Naive thymus-derived CD4-positive, alpha-beta T cell (primary cell): ENCODE measurements at places on chromosomes 7 and 10.

- DNase-seq: no peak
These were observed 142.2 kb downstream of the C10orf105 start for GRCh38 chr10:71577345-71577744.

GRCh38 chr7:36474283-36475010, 84.8 kb downstream of the ANLN start:
- DNase-seq: no peak

- DNase-seq: no peak
These were observed 34.5 kb downstream of the GLCCI1 start for GRCh38 chr7:8003077-8003476.

- DNase-seq: no peak
These were observed 36.8 kb downstream of the AKR1C8 start for GRCh38 chr10:5147981-5148677.

DNA sequence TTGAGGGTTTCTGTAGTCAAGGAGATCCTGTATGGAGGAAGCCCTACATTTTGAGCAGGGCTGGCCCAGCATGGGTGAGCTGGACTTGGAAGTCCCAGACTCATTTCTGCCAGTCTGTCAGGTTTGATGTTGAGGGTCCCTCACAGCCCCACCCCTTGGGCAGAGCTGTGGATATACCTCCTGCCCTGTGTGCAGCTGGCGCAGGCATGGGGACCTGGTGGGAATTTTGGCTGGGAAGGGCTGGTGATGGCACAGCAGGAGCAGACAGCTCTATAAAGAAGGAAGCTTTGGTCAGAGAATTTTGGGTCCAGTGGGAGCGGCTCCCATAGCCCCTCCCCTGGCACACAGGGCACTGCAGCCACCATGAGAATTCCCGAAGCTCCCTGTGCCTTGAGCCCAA, 482.6 kb downstream of the RPS24 start:
- no peak for DNase-seq

GRCh38 chr10:59631237-59631636, 78.4 kb downstream of the SLC16A9 start:
- no peak for DNase-seq

DNA sequence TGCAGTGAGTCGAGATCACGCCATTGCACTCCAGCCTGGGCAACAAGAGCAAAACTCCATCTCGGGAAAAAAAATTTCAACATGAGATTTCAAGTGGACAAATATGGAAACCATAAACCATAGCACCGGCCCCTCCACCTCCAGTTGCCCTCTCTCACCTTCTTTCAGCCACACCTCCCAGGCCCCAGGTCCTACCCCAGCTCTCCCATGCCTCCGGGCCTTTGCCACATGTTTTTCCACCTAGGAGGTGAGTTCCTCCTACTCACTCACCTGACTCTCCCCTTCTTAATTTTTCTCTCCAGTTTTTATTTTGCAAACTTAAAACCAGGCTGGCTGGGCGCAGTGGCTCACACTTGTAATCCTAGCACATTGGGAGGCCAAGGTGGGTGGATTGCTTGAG, 13.7 kb upstream of the CLDN4 start:
- no peak for DNase-seq

DNA sequence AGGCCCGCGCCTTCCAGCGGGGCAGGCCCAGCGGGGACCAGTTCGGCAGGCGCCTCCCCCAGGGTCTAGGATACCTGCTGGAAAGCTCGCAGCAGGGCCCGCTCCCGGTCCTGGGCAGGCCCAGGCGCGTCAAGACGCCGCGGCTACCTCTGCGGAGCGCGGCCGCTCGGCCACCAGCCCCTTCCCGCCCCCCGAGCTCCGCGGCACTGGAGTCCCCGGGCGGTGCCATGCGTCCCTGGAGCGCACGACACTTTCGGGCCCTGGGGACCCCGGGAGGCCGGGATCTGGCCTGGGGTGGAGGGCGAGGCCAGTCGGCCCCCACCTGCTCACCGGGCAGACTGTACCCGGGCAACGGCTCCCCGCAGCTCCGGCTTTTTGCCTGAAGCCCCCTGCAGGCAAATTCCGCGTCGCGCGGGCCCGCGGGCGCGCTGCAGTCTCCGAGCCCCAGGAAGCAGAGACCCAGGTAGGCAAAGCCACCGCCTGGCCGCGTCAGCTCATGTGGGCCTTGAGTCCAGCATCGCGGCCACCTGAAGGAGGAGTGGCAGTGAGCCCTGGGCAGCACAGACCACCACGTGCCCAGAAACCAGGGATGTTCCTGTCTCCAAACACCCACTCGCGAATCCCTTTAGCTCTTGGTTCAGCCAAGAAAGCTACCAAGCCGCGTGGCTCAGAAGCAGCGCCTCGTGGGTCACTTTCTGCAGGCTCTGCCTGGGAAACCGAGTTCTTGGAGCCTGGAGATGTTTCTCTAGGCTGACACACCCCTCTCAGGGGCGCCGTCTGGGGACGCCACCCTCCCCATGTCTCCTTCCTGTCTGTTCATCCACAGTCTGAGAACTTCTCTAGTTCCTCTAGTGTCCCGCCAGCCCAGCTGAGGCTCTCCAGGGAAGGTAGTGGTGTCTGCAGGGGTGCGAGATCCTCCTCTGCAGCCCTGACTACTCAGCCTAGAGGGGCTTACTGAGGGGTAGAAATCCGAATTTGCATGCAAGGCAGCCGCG, 46.1 kb upstream of the APBB1IP start:
- DNase-seq: no peak

GRCh38 chr10:126247446-126247975, 140.8 kb downstream of the ADAM12 start:
- no peak for DNase-seq

DNA sequence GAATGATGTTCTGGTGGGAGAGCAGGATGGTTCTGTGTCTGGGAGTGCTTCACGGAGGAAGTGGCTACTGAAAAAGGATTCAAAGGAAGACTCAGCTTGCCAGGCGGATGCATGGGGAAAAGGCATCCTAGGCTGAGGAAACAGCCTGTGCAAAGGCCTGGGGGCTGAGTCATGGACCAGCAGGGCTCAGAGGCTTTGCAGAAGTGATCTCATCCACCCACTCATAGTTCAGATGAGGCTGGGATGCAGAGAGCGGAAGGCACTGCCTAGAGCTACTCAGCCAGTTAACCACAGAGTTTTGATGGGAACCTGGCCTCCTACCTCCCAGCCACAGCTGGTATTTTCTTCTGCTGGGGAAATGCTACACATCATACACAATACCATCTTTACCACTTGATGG, 15.8 kb upstream of the ADAMTS14 start:
- DNase-seq: no peak

DNA sequence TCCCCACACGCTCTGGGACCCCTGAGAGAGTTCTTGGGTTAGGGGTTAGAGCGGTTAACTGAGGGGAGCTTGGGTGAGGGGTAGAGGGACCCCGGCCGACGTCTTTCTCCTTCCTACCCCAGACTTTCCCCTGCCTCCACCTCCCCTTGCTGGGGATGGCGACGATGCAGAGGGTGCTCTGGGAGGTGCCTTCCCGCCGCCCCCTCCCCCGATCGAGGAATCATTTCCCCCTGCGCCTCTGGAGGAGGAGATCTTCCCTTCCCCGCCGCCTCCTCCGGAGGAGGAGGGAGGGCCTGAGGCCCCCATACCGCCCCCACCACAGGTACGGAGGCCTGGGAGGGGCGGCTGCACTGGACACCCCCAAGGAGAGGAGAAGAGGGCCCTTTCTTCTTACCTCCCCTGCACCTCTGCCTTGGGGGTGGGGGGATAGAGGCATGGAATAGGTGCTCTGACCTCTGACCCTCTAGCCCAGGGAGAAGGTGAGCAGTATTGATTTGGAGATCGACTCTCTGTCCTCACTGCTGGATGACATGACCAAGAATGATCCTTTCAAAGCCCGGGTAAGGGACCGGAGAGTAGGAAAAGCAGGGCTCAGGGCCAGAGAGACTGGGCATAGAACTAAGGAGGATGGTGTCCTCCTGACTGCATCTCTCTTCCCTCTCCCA, 1.1 kb downstream of the ZYX start:
- DNase-seq: no peak

GRCh38 chr7:31679574-31680305, 7.3 kb upstream of the PPP1R17 start:
- DNase-seq: no peak

GRCh38 chr7:142856565-142857245, 1.8 kb downstream of the EPHB6 start:
- DNase-seq: no peak

DNA sequence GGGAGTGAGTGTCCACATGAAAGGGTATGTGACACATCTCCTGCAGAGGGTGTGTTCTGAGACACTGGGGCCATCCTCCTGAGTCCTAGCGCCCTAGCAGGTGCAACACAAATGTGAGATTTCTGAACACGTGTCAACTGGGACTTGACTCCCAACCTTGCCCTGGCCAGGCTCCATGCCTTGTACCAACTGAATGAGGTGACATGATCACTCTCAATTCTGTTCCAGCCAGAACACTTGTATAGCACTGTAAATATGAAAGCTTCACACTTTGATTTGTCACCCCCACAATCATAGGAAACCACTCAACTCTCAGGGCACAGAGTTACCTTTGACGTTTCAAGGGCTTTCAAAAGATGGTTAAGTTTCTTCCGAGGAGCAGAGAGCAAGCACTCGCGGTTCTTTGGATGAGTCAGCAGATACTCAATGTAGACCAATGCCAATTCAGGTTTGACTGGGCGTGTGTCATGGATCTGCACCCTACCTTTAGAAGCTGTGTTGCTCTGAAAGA, 48.6 kb downstream of the NCAPG2 start:
- no peak for DNase-seq

- no peak for DNase-seq
These were observed 559.2 kb downstream of the PTPRN2 start for GRCh38 chr7:158028290-158028941.

DNA sequence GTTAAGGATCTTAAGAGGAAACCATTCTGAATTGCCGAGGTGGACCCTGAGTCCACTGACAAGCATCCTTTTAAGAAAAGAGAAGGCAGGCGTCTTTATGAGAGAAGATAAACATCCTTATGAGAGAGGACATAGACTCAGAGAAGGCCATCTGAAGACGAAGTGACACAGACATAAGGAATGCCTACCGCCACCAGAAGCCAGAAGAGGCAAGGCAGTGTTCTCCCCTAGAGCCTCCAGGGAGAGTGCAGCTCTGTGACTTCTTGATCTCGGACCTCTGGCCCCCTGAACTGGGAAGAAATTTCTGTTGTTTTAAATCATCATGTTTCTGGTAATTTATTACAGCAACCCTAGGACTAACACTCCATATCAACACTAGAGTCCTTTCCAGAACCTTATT, 25.2 kb upstream of the ING3 start:
- no peak for DNase-seq

DNA sequence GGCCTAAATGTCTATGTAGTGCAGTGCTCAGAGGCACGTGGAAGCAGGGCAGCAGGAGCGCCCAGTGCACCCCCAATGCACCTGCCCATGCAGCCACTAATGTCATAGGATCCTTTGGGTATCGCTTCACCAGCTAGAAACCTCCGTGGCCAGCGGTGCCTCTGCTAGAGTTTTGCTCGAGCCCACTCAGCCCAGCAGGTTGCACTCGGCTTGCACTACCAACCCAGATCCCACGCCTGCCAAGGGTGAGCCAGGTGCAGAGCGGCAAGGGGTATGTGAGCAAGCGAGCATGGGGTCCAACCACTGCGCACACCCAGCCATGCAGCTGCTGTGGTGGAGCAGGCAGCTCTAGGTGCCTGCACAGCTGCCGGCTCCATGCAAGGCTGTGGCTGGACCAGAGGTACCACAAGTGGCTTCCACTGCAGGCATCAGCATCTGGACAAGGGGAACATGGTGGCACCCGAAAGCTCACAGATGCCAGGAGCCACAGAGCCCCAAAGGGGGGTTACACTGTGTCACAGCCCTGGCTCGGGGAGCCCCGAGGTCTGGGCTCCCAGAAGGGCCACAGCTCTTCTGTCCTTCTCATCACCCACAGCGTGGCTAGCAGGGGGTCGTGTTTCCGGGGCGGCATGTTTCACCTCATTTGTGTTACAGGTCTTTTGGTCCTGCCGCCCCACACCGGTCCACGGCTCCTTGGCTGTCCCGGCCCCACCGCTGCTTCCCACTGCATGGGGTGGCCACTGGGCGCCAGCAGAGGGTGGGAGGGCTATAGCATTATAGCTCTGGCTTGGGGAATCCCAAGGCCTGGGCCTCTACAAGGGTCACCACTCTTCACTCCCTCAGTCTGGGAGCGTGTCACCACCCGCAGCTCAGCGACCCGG, 2.3 kb upstream of the NCAPG2 start:
- DNase-seq: no peak

DNA sequence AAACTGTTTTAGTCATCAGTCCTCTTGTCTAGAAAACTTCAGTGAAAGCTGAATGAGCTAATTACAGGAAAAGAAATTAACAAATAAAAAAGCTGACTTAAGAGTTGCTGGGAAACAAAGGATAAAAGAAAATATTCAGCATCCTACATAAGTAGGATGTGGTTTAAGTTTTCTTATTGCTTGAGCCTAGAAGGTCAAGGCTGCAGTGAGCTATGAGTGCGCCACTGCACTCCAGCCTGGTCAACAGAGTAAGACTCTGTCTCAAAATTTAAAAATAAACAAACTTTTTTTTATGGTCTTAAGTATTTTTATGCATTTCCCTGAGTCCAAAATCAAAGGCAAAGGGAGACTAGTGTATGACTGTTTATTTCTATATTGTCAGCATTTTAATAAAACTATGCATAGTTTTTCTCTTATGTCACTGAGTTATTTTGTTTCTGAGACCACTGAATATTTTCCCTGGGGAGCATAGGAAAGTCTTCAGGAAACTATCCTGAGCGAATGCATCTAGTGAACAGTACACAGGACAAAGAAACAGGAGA, 40.0 kb upstream of the LRRN3 start:
- DNase-seq: no peak

DNA sequence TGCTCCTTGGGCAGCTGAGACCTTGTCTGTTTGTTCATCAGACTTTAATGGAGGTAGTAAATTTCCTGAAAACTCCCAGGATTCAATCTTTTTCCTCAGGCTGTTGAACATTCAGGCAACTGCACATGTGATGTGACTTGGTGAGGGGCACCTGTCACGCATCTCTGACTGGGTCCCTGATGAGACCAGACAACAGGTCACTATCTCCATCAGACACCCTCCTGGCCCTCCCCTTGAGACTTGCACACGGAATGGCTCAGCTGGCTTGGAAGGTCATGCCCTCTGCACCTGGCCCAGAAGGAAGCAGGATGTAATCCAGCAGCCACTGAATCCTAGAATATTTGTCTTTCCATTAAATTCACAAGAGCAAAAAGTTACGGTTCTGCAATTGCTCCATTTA, 15.9 kb downstream of the AQP1 start:
- no peak for DNase-seq

- DNase-seq: no peak
These were observed 16.5 kb downstream of the CDC123 start for GRCh38 chr10:12212454-12212853.

- DNase-seq: no peak
These were observed 35.2 kb upstream of the ITGA8 start for GRCh38 chr10:15754937-15755336.

GRCh38 chr7:2209961-2210323, 22.8 kb downstream of the MAD1L1 start:
- no peak for DNase-seq

DNA sequence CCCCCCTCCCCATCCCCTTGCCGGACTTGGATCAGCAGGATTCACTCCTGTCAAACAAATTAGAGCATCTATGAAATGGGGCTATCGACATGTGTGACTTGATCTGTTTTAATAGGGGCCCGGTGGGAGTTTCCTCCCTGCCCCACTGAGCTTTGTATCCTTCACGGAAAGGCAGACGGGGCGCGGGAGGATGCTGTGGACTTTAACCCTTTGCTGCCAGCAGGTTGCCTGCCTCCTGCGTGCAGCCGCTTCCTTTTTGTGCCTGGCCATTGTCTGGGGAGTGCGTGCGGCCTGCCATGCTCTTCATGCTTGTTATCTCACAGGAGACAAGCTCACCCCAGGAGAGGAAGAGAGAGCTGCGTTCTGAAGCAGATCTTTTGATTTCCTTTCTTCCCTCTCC, 512.8 kb upstream of the GALNT17 start:
- no peak for DNase-seq

- no peak for DNase-seq
These were observed 1197.5 kb upstream of the AUTS2 start for GRCh38 chr7:68400783-68401182.
